ENCODE measurements at places on chromosomes 3 and 15.

GRCh38 chr3:147705651-147706051 is 296.5 kb downstream of the ZIC1 start:
- DNase-seq, result no peak

DNA sequence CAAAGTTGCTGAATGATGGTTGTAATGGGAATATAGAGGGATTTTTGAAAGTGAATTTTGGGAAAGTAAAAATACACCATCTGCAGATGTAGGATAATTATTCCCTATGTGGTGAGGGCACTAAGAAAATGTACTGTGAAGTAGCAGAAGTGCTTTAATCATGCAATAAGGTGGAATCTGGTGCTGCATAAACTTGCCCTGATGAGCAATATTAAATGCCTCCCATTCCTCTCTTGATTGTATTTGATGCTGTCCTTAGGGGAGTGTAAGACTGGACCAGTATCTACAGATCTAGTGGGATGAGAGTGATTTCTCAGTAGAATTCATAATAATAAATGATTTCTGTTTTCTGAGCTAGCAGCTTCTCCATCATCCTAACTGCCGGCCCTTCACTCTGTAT is 47.7 kb upstream of the ATP2C1 start:
- DNase-seq, result no peak

DNA sequence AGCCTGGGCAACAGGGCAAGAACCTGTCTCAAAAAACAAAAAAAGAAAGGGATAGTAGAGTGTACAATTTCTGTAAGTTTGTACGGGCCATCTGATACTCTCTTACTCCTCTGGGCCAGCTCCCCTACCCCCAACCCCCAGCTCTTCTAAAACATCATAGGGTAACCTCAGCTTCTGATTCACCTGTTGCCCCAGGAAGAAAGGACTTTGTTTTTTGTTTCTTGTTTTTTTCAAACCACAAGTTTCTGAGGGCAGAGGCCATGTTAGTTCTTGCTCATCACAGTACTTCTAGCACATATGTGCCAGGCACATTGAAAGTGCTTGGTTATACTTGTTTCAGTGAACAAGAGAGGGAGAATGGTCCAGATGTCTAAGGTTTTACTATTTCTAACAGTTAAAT is 20.2 kb downstream of the ATOSA start:
- no peak for DNase-seq

DNA sequence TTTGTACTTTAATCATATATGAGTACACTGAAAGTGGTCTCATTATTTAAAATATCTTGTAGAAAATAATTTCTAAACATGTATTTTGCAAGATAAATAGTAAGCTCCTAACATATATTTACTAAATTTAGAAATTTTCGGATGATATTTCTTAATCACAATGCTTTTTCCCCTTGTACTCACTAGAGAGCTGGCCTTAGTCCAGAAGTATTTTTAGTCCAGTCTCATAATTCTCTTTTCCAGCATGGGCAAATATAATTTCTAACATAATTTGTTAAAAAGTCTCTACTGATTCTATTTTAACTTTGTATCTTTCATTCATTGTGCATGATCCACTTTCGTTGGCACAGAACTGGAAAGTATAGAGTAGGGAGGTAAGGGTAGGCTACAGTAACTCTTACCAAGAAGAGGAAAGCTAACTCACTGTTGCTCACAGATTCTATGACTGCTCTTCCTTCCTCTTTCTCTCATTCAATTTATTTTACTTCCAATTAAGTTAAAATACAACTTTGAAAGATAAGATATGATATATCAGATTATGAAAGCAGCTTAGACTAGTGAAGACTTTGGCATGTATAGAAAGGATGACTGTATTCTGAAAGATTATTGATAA is 39.3 kb downstream of the FGF7 start:
- DNase-seq, result no peak

- DNase-seq, result no peak
Measured at GRCh38 chr15:40029979-40030893, 8.7 kb downstream of the SRP14 start.

DNA sequence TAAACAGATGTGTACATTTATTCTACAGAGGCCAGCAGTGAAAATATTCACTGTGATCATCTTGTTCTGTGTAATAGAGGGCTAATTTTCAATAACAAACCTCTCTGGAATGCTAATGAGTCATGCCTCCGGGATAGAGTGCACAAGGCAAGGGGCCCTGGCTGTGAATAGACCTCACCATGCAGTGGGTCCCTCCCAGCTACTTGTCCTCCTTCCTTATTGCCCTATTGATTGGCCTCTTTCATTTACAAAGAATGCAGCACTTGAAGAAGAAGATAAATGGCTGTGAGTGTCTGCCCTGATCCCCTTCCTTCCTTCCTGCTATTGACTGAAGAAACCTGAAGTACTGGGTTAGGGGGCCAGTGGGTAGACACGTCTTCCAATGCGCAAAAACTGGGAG is 436.3 kb downstream of the WDR72 start:
- DNase-seq, result no peak

DNA sequence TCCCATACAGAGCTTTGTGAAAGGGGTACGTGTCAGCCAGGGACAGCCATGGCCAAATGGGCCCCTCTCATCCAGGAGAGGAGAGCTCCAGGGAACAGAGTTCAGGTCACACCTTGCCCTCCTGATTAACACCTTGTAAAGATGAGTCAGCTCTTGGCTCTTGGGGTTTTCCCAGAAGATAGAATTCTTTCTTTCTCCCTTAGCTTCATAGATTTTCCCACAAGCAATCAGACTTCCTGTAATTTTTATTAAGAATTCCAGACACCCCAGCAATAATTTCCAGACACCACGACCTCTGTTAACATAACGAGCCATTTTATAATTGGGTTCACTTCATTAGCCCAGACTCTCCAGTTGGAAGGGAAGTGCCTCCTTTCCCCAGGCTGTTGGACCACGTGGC is 86.4 kb downstream of the LRTM1 start:
- DNase-seq, result no peak

GRCh38 chr3:42368861-42369260 is 41.5 kb downstream of the LYZL4 start:
- DNase-seq, result no peak

GRCh38 chr15:53634517-53635106 is 124.9 kb downstream of the WDR72 start:
- DNase-seq, result no peak

- DNase-seq, result no peak
Measured at GRCh38 chr3:10648181-10648580, 142.8 kb upstream of the ATP2B2 start.

Data from stimulated activated CD4-positive, alpha-beta T cell treated with anti-CD3 and anti-CD28 coated beads, TNF-alpha, amount 100 ng/mL, for 24 hours (primary cell).